ENCODE measurements at places on chromosomes 4 and X.

DNA sequence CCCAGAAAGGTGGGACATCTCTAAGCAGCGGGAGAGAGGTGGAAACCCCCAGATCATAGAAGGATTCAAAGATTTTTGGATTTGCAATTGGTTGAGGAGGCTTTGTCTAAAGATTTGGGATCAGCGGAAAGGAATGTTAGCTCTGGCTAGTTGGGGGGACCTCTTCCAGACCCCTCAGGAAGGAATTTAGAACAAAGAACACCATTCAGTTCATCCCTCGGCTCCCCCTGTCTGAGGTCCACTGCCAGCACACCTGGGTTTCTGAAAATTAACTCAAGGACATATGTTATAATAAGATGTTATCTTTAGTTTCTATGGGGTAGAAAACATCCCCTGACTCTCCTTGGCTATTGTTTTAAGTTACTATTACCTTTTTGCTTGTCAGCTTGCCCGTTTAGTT lies 163.6 kb downstream of the CEP135 start:
- no peak for DNase-seq

DNA sequence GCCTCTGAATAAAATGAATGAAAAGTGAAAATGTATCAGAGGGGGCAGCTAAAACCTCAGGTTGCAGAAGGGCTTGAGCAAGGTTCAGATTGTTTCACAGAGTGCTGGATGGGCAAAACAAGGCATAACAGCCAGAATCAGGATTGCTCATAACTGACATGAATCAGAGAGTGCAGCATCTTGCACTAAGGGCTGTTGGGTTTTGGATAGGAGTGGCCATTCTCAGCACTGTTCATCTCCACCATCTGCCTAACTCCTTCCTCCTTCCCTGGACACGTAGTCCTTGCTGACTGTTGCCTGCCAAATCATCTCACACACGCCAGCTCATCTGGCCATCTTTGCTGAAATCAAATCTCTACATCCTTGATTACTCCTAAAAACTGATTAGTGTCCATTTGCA lies 75.3 kb upstream of the C1QTNF7 start:
- DNase-seq = no peak

DNA sequence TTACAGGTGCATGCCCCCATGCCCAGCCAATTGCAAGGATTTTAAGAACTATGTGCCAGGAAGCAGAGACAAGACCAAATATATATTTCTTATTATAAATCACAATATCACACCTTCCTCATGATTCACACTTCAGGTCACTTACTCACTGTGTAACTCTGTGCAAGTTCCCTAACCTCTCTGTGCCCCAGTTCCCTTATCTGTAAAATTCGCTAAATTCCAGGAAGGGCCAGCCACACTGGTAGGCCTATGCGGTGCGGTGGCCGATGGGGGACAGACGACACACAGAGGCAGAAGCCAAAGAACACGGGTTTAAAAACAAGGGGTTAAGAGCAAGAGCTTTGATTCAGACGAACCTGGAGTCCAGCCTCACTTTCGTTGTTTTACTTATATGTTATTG lies 2.8 kb downstream of the TRIM2 start:
- no peak for DNase-seq

DNA sequence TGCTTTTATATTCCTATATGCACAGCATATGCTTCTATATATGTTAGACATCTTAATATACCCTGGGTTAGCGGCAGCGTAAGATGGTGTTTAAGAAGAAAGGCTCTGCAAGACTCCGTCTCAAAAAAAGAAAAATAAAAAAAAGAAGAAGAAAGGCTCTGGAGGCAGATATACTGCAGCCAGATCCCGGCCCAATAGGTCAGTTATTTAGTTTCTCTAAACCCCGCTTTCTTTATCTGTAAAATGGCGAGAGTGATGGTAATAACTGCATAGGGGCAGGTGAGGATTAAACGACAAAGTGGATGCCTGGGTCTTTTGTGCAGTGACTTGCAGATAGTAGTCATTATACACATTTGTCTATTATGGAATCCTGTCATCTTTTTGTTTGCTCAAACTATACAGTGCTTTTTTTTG lies 115.2 kb downstream of the NAA11 start:
- DNase-seq = no peak

Data from PC-3 (cell line).